ENCODE measurements at places on chromosomes 2 and 18.

- DNase-seq: no peak
These were observed 48.1 kb downstream of the SEMA4F start for GRCh38 chr2:74702001-74702715.

DNA sequence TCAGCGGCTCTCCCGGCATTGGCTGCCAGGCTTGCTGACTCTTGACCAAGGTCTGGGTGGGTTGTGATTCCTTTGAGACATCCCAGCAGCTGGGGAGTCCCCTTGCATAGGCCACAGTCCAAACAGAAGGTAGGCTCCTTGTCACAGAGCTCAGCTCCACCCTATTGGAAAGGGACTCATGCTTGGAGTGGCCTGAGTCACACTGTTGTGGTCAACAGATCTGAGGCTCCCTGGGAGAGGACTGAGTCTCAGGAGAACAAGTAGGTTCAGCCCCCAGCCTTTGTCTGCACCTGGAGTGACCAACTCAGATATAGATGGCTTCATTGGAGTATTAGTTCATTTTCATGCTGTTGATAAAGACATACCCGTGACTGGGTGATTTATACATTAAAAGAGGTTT lies 32.1 kb upstream of the SH3BP4 start:
- DNase-seq: no peak

GRCh38 chr18:78672862-78673446 lies 306.7 kb upstream of the SALL3 start:
- no peak for DNase-seq

- no peak for DNase-seq
These were observed 69.6 kb downstream of the TRAPPC12 start for GRCh38 chr2:3449086-3449485.

GRCh38 chr2:39782591-39782990 lies 3.5 kb upstream of the THUMPD2 start:
- no peak for DNase-seq

- no peak for DNase-seq
These were observed 12.7 kb upstream of the PTPN4 start for GRCh38 chr2:119746836-119747686.

GRCh38 chr2:64168756-64169155 lies 24.5 kb upstream of the PELI1 start:
- no peak for DNase-seq

- DNase-seq: no peak
These were observed 33.4 kb downstream of the XRCC5 start for GRCh38 chr2:216142540-216142939.

GRCh38 chr2:191038741-191039140 lies 24.8 kb upstream of the STAT1 start:
- no peak for DNase-seq

GRCh38 chr18:46148810-46149209 lies 44.6 kb downstream of the HAUS1 start:
- DNase-seq: no peak

DNA sequence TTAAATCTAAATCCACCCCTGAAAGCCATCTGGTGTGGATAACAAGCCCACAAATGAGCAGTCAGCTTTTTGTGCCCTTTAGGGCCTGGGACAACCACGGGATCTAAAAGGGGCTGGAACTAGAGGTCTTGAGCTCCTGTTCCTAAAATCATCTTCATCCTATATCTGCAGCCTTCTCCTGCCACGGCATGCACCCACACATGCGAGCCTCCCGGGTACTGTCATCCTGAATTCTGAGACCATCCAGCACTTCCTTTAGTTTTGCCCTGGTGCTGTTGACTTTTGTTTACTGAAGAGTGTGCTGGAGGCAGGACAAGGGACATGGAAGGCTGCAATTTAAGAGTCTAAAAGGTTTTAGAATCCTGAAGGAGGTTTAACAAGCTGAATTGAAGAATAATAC lies 183.2 kb downstream of the FAM210A start:
- no peak for DNase-seq

GRCh38 chr2:46521215-46521683 lies 41.9 kb downstream of the TMEM247 start:
- no peak for DNase-seq

DNA sequence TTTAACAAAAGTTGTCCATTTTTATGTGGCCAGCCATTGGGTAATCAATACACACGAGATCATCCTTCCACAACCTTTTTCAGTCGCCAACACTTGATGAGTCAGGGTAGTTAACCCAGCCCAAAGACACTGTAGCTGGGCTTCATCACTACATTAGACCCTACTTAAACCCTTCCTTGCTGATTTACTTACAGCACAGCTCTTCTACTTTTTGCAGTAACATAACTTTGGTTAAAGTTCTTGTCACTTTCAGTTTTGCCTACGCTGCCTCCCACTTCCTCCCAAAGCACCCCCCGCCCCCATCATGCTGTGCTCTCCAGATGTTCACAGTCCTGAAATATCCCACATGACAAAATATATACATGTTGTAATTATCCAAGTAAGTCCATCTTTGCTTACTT lies 103.6 kb downstream of the CDK15 start:
- DNase-seq: no peak

GRCh38 chr2:142150453-142150852 lies 19.6 kb upstream of the LRP1B start:
- DNase-seq: no peak

DNA sequence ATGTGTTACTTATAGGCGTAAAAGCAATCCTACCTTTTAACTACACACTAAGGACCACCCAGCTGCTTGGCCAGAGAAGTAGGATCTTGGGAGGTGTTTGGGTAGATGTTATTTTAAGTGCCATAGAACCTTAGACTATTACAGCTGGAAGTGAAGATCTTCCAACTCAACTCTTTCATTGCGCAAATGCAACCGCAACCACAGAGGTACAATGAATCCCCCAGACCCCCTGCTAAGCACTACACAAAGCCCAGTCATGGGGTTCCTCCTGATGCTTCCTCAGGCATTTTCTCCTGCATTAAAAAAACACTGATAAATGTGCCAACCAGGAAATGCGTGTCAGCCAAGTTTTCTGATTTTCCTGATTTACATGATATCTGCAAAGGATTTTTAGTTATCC lies 246.0 kb downstream of the LRRTM1 start:
- no peak for DNase-seq

GRCh38 chr2:72961853-72962468 lies 44.6 kb downstream of the EMX1 start:
- DNase-seq: no peak

DNA sequence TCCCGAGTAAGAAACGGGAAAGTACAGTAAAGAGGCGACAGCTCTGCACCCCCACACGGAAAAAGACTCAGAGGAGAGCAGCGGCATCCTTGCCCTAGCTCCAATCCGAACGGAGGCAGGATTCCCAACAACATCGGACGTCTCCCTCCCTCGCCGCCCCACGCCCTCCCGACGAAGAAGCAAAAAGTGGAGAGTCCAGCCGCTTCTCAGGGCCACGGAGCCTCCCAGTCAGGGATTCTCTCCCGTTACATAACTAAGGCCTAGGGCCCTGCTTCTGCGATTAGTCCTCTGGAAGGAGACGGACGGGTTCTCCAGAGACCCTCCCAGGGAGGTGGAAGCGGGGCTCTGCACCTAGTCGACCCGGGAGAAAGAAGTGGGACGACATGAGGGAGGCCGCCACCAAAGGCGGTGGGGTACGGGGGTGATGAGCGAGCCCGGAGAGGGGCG lies 587 bp downstream of the SUMO1 start:
- peak; percentile 2 for DNase-seq

GRCh38 chr2:197777823-197778407 lies 7.2 kb downstream of the BOLL start:
- DNase-seq: no peak

GRCh38 chr2:113175736-113176695 lies 2.2 kb downstream of the PSD4 start:
- no peak for DNase-seq

DNA sequence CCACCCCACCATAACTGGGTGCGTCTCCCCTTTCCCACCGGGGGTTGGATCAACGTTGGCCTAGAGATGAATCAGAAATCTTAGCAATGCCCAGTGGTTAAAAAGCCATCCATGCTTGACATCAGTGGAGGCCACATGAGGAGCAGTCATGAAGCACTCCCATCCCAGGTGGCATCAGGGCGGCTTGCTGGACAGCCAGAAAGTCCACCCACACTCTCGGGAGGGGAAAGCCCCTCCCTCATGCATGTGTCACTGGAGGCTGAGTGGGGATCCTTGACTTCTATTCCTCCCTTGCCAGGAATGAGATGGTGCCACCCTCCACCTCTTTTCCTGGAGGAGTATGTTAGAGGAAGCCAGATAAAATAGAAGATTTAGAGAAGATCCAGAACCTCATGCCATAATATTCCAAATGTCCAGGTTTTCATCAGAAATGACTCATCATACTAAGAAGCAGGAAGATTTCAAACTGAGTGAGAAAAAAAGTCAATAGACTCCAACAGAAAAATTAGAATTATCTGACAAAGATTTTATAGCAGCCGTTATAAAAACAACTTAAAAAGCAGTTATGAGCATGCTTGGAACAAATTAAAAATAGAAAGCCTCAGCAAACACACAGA lies 507.1 kb upstream of the ID2 start:
- DNase-seq: no peak

DNA sequence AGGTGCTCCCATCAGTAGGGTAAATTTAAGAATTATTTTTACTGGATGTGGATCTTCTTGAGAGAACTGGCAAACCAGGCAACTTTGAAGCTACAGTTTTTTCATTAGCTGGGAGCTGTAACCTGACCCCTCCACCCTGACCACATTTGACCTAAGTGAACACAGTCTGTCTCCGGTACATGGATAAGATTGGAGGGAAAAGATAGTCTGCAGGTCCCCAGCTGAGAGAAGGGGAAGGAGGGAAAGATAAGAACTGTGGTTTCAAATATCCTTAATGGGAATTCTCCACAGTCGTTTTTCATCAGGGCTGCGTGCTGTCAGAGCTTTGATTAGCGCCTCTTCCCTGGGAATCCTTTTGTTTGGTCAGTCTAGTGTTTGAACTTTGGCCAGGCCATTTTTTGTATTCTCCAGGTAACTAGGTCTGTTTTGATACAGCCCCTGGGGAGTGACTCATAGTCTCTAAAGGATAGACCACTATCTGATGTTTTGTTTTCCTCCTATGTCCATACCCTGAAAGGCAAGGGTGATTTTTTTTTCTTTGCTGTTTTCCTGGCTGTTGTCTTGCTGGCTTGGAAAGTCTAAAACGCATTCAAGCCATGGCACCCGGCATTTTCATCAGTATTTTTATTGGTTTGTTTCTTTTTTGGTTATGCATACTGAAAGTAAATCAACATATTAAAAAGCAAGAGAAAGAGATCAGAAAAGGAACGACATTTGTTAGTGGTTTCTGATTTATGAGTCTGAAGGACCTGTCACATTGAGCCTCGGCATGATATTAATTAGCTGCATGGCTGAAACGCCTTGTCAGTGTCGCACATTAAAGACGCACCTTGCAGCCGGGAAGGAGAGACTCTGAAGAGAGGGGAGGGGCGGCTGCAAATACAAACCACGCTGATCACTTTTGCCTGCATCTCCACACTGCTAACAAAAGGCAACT lies 183.4 kb upstream of the FN1 start:
- DNase-seq: no peak

DNA sequence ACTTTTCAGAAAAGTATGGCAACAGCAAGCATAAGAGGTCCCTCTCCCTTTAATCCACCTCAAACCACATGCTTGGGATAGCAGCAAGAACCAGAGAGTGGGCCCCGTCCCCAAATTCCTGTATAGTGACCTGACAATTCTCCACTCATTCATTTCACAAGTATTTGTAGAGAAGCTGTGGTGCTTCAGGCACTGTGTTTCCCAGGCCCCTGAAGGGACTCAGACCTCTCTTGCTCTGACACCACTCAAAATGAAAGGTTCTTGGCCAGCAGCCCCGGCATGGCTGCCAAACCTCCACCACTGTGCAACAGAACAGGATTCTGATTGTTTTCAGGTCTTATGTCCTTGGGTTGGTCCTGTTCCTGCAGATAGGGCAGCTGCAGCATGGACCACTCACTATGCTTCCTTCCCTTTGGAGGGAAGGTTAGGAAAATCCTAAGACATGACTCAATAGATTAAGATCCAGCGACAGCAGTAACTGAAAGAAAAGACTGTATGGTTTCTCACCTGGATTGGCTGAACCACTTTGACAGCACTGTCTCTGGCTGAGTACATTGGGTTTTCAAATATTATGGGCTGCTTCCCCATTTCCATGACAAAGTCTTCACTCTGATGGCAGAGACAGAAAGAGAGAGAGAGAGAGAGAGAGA lies 67.6 kb downstream of the DHRS9 start:
- DNase-seq: no peak

DNA sequence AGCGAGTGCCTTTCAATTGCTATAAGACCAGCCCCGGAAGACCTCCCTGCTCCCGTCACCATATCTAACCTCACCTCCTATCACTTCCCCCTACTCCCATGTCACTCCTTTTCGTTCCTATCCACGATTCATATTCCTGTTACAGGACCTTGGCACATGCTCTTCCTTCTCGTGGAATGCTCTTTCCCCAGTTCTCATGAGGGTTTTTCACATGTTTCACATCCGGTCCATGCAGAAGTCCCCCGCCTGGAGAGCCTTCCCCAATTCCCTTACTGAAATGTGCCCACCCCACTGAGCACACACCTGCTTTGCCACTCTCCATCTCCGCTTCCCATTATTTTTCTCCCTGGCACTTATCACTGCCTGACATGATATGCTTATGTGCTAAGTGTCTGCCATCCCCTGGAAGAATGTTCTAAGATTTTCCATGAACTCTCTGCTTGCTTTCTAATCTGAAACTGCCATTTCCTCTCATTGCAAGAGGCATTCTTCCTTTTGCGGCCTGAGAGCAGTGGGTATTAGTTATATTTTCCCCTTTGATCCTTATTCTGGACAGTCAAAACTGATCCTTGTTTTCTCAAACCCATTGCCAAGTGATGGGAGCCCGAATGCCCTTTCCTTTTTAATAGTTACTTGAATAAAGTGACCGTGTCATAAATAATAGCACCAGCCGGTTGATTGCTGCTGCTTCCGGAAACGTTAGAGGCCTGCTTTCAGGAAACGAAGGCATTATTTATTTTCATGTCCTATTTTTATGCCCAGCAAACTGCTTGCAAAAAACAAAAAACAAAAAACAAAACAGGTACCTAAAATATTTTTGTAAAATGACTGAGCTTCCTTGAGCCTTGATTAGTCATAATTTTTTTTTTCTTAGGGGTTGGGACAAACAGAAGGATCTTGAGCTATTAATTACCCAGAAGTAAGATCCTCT lies 127.9 kb downstream of the ZNF532 start:
- DNase-seq: no peak

GRCh38 chr2:55111570-55112228 lies 61.4 kb upstream of the RTN4 start:
- no peak for DNase-seq

GRCh38 chr2:111157798-111158197 lies 37.1 kb downstream of the BCL2L11 start:
- DNase-seq: no peak

- no peak for DNase-seq
These were observed 7.9 kb upstream of the ASPRV1 start for GRCh38 chr2:69969126-69969983.

GRCh38 chr2:236956031-236956618 lies 129.6 kb upstream of the COPS8 start:
- DNase-seq: no peak

GRCh38 chr2:27442920-27443282 lies 720 bp downstream of the KRTCAP3 start:
- no peak for DNase-seq

GRCh38 chr2:65681503-65681902 lies 249.1 kb upstream of the SPRED2 start:
- DNase-seq: no peak

- DNase-seq: no peak
These were observed 117.4 kb downstream of the MBP start for GRCh38 chr18:77015169-77015568.
